ENCODE measurements at places on chromosomes 11 and 22.

GRCh38 chr11:108536783-108537182, 38.6 kb upstream of the POGLUT3 start:
- peaks cover 6% of the 10 kb centered on the region for H3K4me1 ChIP-seq
- no peaks in the 10 kb centered on the region for H3K36me3 ChIP-seq
- no peak overlapping the region for H3K4me3 ChIP-seq
- no peak overlapping the region for H3K27ac ChIP-seq
- no peaks in the 10 kb centered on the region for H3K27me3 ChIP-seq

DNA sequence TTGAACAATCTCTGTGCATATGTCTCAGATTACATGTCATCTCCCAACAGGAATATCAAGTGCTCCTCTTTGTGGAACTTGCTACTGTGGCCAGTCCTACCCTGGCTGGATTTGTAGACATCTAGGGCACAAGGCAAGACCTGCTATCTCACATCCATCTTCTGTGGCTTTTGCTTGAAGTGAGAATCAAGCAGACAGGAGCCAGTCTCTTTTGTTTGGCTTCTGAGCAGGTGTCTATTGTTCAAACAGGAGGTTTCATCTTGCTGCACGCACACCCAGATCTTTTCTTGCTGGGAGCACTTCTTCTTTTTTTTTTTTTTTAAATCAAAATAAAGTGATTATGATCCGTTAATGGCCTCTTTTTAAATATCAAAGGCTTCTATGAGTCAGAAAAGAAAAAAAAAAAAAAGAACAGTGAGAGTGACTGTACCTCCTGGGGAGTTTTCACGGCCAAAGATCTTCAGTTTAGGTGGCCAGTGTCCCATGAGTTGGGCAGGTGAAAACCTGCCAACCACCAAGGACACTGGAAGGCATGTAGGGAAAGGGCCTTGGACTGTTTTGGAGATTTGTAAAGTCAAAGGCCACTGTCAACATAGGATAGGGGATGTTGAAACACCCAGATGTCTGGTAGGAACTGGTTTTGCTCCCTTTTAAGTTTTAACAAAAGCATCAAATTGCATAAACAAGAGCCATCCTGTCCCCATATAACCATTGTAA, 78.1 kb downstream of the CD44 start:
- H3K27me3 ChIP-seq, result no peaks in the 10 kb centered on the region

DNA sequence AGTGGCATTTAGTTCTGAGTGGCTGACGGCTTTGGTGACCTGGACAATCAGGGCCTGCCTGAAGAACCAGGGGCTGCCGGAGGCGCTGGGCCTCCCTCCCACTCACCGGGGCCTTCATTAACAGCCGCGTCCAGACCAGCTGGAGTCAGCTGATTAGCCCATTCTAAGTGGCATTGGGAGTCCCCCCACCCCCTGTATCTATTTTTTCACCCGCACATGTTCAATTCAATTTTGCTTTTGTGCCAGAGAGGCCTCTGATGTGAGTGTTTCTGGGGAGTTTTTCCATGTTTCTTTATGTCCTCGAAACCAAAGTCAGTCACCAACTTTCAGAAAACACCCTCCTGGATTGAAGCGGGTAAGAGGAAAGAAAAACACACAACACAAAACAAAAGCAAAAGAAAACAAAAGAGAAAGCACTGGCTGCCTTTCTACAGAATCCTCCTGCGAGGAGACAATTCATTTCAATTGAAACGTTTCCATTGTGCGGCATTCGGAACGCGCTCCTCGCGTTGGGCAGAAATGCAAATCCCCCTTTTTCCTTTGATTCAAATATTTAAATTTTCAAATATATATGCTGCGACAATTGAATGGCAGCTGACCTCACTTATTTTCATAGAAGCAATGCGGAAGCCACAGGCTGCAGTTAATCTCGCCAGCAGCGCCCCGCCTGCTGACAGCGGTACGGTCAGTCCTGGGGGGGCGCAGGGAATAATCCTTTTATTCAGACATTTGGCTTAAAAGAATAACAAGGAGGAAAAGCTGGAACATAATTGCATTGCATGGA, 17.7 kb downstream of the CDKN1C start:
- peaks cover 12% of the 10 kb centered on the region for H3K27me3 ChIP-seq
- no peak overlapping the region for H3K4me3 ChIP-seq
- H3K36me3 ChIP-seq, result no peaks in the 10 kb centered on the region
- no peak overlapping the region for H3K27ac ChIP-seq

GRCh38 chr11:48074425-48075181, 94.2 kb downstream of the PTPRJ start:
- no peak overlapping the region for H3K27ac ChIP-seq
- no peaks in the 10 kb centered on the region for H3K4me1 ChIP-seq
- no peak overlapping the region for H3K4me3 ChIP-seq
- peaks cover 6% of the 10 kb centered on the region for H3K36me3 ChIP-seq

GRCh38 chr11:9790703-9791102, 126.8 kb downstream of the SWAP70 start:
- no peak overlapping the region for H3K27ac ChIP-seq
- no peak overlapping the region for H3K4me3 ChIP-seq
- H3K27me3 ChIP-seq, result no peaks in the 10 kb centered on the region
- H3K36me3 ChIP-seq, result peaks cover 44% of the 10 kb centered on the region
- no peak for DNase-seq

DNA sequence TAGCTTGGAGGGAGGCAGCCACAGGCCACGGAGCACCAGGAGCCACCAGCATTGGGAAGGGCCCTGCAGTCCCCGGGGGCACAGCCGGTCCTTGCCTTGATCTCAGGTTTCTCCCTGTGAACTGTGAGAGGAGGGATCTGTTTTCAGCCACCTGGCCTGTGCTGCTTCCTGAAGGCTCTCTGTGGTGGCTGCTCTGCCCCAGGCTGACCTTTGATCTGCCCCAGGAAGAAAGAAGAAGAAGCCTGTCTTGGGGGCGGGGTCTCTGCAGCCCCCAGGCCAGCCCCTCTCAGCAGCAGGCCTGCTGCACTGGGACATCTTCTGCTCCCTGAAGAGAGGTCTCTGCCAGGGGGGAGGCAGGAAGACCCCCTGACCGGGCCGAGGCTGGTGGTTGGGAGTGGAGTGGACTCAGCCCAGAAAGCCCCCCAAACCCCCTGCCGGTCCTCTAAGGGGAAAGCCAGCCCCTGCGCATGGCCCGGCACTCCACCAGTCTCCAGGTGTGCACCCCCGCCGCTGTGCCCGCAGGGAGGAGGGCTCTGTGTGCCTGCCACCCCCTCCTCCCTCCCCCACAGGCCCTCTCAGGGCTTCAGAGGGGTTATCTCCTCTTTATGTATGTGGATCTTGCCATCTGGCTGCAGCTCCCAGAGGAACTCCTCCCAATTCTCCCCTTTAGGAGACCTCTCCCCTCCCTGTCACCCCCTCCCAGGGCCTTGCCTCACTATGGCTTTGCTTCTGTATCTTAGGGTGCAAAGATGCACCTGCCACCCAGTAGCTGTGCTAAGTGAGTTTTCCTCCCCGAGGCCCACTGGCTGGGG, 675.3 kb downstream of the BRD1 start:
- no peak overlapping the region for H3K4me3 ChIP-seq
- no peaks in the 10 kb centered on the region for H3K27me3 ChIP-seq
- no peak for DNase-seq
- H3K27ac ChIP-seq, result no peak overlapping the region
- no peaks in the 10 kb centered on the region for H3K4me1 ChIP-seq

- DNase-seq, result peak; percentile 54
- H3K27ac ChIP-seq, result peak overlapping the region; percentile 68
- peak overlapping the region; percentile 49 for H3K4me3 ChIP-seq
- H3K4me1 ChIP-seq, result peaks cover 10% of the 10 kb centered on the region
- H3K36me3 ChIP-seq, result no peaks in the 10 kb centered on the region
- H3K27me3 ChIP-seq, result peaks cover 39% of the 10 kb centered on the region
These were observed 2.0 kb downstream of the HEPN1 start for GRCh38 chr11:124920870-124921609.

DNA sequence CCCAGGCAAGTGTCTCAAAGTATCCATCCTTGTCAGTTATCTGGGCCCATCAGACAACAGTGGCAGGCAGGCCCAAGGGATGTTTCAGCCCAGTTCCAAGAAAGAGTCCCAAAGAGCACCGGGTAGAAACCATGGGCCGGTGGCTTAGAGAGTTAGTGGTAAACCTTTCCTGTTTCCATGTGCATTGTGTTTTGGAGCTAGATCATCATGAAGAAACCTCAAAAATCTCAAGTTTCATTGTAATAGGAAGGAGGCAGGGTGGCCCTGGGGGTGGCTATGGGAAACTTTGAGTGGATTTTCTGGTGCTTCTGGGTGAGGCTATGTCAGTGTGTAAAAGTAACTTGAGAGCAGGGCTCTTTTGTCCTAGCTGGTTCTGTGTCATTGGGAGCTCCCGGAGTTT, 68.1 kb downstream of the UBASH3B start:
- no peaks in the 10 kb centered on the region for H3K36me3 ChIP-seq
- no peaks in the 10 kb centered on the region for H3K27me3 ChIP-seq
- DNase-seq, result no peak
- no peak overlapping the region for H3K4me3 ChIP-seq

DNA sequence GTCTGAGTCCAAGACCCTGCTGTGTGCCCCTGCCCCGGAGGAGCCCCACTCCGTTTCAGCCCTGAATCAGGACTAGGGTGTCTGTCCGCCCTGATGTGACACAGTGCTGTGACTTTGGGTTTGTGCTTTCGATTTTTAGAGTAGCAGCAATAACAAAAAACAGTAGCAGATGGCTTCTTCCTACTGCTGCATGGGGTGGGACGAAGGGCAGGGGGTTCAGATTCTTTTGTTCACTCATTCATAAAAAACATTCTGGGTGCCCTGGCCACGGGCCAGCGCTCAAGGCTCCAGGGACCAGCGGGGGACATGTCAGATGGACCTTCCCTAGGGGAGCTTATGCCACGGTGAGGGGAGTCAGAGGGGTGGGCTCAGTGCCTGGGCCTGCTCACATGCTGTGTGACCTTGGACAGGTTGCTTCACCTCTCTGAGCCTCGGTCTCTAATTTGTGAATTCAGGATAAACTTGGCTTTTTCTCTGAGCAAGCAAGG, 24.6 kb upstream of the PRR5 start:
- peaks cover 11% of the 10 kb centered on the region for H3K27me3 ChIP-seq
- H3K27ac ChIP-seq, result no peak overlapping the region
- no peaks in the 10 kb centered on the region for H3K36me3 ChIP-seq
- H3K4me3 ChIP-seq, result no peak overlapping the region
- no peak for DNase-seq

DNA sequence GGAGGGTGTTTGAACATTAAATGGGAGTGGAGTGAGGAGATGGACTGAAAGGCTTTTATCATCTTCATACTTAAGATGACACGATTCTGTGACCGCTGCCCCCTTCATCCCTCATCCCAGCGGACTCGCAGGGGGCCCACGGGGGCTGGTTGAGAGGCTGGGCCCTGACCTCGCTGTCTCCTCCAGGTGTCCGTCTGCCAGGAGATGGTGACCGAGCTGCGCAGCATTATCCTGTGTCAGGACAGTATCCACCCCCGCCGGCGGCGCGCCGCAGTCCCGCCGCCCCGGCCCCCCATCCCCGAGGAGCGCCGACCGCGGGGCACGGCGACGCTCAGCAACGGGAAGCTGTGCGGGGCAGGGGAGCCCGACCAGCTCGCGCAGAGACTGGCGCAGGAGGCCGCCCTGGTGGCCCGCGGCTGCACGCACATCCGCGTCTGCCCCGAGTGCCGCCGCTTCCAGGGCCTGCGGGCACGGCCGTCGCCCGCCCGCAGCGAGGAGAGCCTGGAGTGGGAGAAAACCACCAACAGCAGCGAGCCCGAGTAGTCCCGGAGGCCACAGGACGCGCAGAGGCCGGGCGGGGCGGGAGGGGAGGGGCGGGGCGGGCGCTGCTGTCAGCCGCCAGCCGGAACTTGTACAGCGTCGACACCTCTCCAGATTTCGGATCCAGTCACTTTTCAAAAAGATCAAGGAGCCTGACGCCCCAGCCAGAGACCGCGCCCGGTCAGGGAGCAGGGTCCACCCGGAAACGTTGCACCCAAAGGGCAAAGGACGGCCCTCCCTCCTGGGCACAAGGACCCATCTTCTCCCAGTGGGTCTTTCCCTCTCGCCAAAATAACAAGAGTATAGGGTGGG, 38.0 kb upstream of the TBCEL start:
- H3K27me3 ChIP-seq, result peaks cover 21% of the 10 kb centered on the region
- peaks cover 10% of the 10 kb centered on the region for H3K4me1 ChIP-seq
- H3K36me3 ChIP-seq, result no peaks in the 10 kb centered on the region
- DNase-seq, result peak; percentile 58

- no peak overlapping the region for H3K27ac ChIP-seq
- no peaks in the 10 kb centered on the region for H3K36me3 ChIP-seq
- no peaks in the 10 kb centered on the region for H3K27me3 ChIP-seq
- H3K4me3 ChIP-seq, result no peak overlapping the region
These were observed 51.7 kb upstream of the RCN1 start for GRCh38 chr11:32039149-32039548.

DNA sequence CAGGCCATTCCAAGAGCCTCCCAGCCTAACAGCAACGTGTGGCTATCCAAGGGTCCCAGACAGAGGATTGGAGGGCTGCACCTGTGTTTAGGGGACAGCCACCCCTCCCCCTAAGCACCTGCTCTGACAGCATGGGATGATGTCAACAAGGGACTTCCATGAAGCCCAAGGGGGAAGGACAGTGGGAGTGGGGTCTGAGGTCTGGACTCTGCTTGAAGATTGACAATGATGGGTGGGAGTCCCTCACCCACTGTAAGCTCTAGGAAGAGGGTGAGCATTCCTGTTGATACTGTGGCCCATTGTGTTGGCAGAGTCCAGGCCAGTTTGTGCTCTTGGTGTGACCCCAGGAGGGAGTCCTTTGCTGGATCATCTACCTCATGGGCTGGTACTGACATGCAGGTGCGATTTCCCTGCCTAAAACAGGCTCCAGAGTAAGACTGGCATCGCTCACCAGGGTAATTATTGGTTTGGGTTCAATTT, 46.9 kb upstream of the TUB start:
- H3K4me3 ChIP-seq, result no peak overlapping the region
- no peaks in the 10 kb centered on the region for H3K27me3 ChIP-seq
- no peaks in the 10 kb centered on the region for H3K36me3 ChIP-seq
- H3K27ac ChIP-seq, result no peak overlapping the region
- H3K4me1 ChIP-seq, result peaks cover 8% of the 10 kb centered on the region

GRCh38 chr22:19825904-19826618, 28.6 kb downstream of the GNB1L start:
- H3K27ac ChIP-seq, result no peak overlapping the region
- H3K4me3 ChIP-seq, result no peak overlapping the region
- no peaks in the 10 kb centered on the region for H3K27me3 ChIP-seq
- H3K4me1 ChIP-seq, result no peaks in the 10 kb centered on the region
- H3K36me3 ChIP-seq, result no peaks in the 10 kb centered on the region

DNA sequence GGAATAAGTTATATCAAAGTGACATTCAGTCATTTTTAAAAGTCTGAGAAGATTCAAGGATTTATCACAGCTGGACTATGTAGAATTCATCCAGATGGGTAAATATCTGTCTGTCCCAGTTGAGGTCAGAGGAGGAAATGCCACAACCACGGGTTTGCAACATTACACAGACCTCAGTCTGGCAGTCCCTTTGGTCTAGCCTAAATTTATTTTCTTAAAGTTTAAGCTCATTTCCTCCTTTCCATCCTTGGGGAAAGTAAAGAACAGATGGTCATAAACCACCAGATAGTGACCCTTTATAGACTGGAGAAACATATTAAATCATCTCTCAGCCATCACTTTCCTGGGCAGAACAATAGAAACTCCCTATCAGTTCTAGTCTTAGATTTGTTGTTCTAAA, 238.4 kb upstream of the DDI1 start:
- H3K4me1 ChIP-seq, result no peaks in the 10 kb centered on the region
- no peak overlapping the region for H3K4me3 ChIP-seq
- no peaks in the 10 kb centered on the region for H3K36me3 ChIP-seq
- H3K27me3 ChIP-seq, result no peaks in the 10 kb centered on the region

Measured in stomach (tissue), 19 donors.